Activated naive CD8-positive, alpha-beta T cell treated with anti-CD3 and anti-CD28 coated beads for 36 hours (primary cell): ENCODE measurements at places on chromosomes 1 and 21.

DNA sequence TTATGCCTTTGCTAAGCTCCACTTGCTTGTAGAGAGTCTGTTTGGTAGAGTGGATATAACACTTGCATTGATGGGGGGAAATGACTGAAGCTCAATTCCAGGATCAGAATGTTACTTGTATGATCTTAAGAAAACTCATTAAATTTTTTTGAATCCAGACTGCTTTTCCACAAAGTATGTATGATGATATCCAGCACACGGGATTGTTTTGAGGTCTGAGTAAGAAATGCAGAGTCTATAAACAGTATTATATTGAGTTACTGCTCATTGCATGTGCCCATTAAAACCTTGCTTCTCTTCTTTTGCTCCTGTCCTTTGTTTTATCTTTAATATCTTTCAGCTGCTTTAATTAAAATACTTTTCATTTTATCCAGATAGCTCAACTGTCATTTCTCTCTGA, 570.4 kb upstream of the ZRANB2 start:
- H3K36me3 ChIP-seq, result no peaks in the 10 kb centered on the region
- no peaks in the 10 kb centered on the region for H3K27me3 ChIP-seq
- no peak for DNase-seq
- H3K4me1 ChIP-seq, result no peaks in the 10 kb centered on the region
- H3K27ac ChIP-seq, result no peak overlapping the region

DNA sequence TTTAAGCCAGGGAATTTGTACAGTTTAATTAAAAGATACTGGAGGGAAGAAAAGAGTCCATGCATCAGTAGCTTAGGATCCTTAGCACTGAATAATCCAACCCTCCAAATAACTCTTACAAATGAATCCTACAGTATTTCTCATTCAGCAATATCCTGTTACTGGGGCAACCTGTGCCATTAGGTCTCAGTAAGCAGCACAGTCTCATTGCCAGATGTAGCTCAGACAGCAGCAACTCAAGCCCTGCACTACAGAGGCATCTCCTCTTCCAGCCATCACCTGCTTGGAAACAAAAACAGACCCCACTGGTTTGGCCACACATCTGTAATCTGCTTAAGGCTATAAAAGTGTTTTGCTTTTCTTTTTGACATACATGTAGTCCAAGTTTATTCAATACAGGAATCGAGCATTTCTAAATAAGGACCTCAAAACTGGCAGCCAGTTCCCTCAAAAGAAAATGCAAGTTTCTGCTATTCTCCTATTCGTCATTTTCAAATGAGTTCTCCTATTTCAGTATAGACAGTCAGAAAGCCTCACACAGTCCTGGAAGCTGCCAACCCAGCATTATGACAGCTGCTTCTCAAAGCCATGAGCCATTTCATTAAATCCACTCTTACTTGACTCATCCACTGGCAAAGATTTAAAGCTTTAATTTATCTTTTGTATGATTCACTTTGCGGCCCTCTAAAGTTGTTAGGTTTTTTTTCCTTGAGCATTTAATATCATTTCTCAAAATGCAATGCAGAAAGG, 129.0 kb downstream of the APP start:
- peaks cover 20% of the 10 kb centered on the region for H3K36me3 ChIP-seq
- no peaks in the 10 kb centered on the region for H3K4me1 ChIP-seq
- no peaks in the 10 kb centered on the region for H3K27me3 ChIP-seq
- DNase-seq, result no peak

DNA sequence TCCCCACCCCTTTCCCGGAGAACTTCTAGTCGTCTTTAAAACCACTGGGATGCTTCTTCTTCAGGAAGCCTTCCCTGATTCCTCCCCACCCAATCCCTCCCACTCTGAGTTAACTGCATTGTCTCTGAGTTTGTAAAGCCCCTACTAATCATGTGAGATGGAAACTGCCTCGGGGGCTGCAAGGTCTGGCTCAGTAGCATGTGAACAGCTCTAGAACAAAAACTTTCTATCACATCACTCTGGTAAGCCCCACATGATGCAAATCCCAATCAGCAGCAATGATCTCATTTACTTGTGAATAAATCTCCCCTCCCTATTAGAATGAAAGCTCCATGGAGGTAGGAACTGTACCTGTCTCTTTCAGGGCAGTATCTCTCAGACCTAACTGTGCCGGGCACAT, 141.0 kb upstream of the JUN start:
- no peaks in the 10 kb centered on the region for H3K36me3 ChIP-seq
- peaks cover 27% of the 10 kb centered on the region for H3K4me1 ChIP-seq
- H3K4me3 ChIP-seq, result no peak overlapping the region
- H3K27ac ChIP-seq, result no peak overlapping the region

GRCh38 chr1:155466996-155467395, 95.6 kb downstream of the ASH1L start:
- H3K27ac ChIP-seq, result peak overlapping the region; percentile 74
- DNase-seq, result no peak
- H3K36me3 ChIP-seq, result peaks cover 46% of the 10 kb centered on the region
- H3K4me3 ChIP-seq, result no peak overlapping the region

GRCh38 chr1:234111458-234112142, 207.1 kb downstream of the SLC35F3 start:
- H3K4me1 ChIP-seq, result peaks cover 7% of the 10 kb centered on the region
- H3K36me3 ChIP-seq, result no peaks in the 10 kb centered on the region
- DNase-seq, result no peak
- H3K4me3 ChIP-seq, result no peak overlapping the region

DNA sequence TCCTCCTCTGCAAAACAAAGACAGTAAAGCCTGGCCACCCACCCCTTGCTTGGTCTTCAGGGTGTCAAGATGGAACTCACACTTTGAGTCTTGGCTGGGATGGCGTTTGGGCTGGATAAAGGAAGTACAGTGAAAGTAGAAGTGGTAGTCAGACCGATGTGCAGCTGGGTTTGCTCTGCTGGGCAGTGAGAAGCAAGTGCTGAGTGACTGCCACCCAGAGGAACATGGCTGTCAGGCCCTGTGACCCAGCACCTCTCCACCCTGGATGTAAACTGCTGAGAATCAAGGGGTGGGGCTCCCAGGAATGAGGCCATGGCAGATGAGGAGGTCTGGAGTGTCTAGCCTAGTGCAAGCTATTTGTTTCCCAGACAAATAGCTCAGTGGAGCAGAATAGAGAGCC, 51.2 kb downstream of the POFUT2 start:
- no peaks in the 10 kb centered on the region for H3K36me3 ChIP-seq
- peaks cover 42% of the 10 kb centered on the region for H3K27me3 ChIP-seq
- DNase-seq, result no peak
- H3K27ac ChIP-seq, result no peak overlapping the region

DNA sequence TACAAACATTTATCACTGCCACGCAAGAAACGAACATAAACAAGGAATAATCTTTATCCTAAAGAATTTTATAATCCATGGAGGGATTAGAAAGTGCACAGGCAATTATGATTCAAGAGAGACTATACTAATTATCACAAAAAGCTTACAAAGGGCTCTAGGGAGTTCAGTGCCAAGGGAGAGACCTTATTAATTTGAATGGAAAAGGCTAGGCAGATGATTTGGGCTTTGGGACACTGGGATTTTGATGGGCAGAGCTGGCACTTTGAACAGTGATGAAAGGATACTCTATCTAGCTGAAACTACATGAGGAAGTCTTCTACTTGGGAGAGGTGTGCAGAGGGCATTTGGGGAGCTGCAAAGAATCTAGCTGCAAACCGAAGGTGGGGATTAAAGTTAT, 48.9 kb upstream of the IVNS1ABP start:
- no peaks in the 10 kb centered on the region for H3K27me3 ChIP-seq
- no peak for DNase-seq
- H3K36me3 ChIP-seq, result peaks cover 4% of the 10 kb centered on the region
- H3K4me1 ChIP-seq, result no peaks in the 10 kb centered on the region

DNA sequence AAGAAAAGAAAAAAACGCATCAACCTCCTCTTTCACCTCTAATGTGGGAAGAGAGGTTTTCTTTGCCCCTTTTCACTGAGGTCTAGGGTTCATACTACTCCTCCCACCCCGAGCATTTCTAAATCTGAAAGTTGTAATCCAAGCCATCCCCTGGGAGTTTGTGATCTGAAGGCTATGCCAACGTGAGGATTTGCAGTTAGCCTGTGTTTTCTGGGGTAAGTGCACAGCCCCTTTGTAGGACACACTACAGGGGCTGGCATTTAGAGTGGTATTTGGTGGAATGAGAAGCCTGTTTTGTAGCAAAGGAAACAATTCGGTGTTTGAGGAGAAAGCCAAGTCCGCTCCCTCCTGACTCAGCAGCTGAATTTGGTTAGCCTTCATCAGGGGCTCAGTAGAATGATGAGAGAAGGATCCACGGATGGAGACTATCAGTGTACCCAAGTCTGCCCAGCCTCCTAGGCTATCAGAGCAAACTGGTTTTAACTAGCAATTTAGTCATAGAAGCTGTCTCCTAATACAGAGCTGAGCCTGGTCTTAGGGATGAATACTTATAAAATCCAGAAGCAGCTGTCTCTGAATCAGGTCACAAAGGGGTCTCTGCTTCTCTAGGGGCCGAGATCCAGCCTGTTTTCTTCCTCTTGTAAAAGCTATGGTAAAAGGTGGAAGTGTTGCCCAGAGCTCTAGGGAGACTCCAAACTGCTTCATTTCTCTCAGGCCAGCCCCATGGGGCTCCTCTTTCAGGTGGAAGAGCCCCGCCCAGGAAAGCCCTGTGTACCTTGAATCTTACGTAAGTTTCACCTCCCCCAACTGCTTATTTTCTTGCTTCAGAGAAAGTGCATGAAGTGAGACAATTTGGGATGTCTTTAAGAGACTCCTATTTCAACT, 2.1 kb downstream of the PCP4L1 start:
- no peak overlapping the region for H3K4me3 ChIP-seq
- H3K36me3 ChIP-seq, result peaks cover 10% of the 10 kb centered on the region
- H3K27me3 ChIP-seq, result peaks cover 65% of the 10 kb centered on the region
- no peak for DNase-seq
- peaks cover 10% of the 10 kb centered on the region for H3K4me1 ChIP-seq

DNA sequence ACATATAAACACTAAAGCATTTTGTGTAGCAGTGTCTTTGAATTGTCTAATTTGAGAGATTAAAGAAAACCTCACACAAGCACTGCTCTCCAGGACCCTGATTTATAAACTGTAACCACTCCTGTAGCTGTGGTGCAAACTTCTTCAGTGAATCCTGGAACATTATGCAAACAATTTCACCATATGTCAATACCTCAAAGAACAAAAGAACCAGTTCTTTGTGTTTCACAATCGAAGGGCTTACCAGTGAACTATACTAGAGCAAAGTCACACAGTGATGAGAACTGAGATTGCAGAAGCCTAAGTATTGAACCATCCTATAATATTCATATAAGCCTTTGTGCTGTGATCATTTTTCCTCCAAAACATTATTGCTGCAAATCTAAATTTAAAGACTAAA, 21.5 kb downstream of the DPH5 start:
- H3K4me1 ChIP-seq, result peaks cover 52% of the 10 kb centered on the region
- H3K36me3 ChIP-seq, result peaks cover 58% of the 10 kb centered on the region
- DNase-seq, result no peak
- H3K4me3 ChIP-seq, result no peak overlapping the region
- no peaks in the 10 kb centered on the region for H3K27me3 ChIP-seq

DNA sequence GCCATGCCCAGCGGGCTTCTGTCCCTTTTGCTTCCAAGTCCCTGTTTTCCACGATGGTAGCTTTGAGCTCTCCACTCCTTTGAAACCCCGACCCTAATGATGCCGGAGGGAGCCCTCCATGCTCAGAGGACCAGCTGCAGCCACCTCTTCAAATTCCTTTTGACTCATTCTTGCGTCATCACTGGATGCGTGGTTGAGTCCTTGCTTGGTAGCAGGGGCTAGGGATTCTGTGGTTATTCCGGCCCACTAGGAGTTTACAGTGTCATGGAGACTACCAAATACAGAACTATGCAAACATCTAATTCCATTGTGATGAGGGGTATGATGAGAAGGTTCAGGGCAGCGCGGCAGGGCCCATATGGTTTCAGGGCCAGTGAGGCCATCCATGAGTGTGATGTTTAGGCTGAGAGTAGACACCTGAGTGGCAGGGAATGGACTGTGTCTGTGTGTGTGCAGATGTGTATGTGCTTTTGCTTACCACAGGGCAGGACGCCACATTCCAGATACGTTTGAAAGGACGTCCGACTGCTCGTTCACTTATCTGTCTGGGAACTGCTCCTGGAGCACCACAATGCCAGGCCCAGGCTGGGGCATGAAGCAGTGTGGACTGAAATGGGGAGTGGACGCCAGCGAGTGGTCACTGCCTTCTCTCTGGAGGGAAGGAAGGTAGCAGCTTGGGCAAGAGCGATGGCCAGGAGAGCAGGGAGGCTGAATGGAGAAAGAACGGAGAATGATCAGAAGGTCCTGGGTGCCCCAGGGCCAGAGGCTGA, 30.4 kb upstream of the ZBTB21 start:
- H3K27ac ChIP-seq, result no peak overlapping the region
- no peaks in the 10 kb centered on the region for H3K27me3 ChIP-seq
- no peak overlapping the region for H3K4me3 ChIP-seq
- peaks cover 10% of the 10 kb centered on the region for H3K4me1 ChIP-seq
- DNase-seq, result no peak

DNA sequence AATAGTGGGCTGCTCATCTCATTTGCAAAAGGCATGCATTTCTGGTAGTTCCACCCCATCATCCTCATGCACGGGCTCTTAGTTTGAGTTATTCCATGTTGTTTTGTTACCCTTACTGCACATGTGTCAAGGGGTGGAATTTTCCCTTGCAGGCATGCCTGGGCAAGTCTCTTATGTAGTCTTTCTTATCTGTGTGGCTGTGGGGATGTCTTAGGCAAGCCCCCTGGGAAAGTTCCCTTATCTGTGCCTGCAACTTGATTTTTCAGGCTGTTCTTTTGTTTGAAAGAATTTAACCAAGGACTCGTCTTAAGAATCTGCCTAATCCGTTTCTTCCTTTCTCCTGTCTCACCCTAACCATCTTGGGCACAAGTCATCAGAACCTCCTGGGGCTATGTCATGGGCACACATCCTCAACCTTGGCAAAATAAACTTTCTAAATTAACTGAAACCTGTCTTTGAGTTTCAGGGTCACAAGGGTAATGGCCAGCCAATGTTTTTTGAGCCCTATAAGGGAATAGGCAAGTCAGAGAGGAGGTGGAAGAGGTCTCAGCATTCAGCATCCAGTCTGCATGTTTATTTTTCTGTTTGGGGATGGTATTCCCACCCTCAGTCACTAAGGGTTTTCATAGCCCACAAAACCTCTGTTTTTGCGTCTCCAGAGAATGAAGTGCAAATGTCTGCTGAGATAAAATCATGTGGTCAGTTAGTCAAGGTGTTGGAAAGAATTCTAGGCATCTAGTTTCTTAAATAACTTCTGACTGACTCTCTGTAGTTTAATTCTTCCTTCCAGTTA, 579.7 kb downstream of the PLA2G4A start:
- no peaks in the 10 kb centered on the region for H3K36me3 ChIP-seq
- no peak overlapping the region for H3K27ac ChIP-seq
- no peak overlapping the region for H3K4me3 ChIP-seq

DNA sequence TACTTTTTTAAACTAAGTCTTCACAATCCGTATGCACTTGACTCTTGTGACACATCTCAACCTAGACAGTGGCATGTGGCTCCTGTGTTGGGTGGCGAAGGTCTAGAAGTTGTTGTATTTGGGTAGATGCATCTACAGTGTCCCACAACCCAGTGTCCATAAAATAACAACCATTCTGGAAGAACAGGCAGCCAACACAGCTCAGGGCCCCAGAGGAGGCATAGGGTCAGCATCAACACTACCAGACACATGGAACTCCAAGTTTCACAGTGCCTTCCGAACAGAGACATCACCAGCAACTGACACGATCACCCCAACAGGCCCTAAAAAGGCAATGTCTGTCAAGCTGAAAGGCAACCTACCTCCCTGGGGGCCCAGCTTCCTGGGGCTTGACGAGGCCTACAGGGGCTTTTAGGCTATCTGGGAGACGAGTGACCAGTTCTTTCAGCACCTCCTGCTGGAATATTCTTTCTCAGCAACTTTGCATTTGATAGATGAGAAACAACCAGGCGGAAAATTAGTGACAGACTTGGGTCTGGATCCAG, 5.6 kb downstream of the SH3BP5L start:
- H3K36me3 ChIP-seq, result peaks cover 21% of the 10 kb centered on the region
- no peak overlapping the region for H3K4me3 ChIP-seq
- no peaks in the 10 kb centered on the region for H3K27me3 ChIP-seq
- H3K27ac ChIP-seq, result no peak overlapping the region
- H3K4me1 ChIP-seq, result peaks cover 69% of the 10 kb centered on the region
